Ureter (tissue), 1 donor: ENCODE measurements at places on chromosomes 5 and 9. TPM values are rescaled to one million over a fixed set of nuclear protein-coding genes. Genes with fewer than 3 reads are reported as not detected.

SPINK13 gene
- not detected for total RNA-seq

WDR31 gene
- 5.1 TPM for total RNA-seq

DNA sequence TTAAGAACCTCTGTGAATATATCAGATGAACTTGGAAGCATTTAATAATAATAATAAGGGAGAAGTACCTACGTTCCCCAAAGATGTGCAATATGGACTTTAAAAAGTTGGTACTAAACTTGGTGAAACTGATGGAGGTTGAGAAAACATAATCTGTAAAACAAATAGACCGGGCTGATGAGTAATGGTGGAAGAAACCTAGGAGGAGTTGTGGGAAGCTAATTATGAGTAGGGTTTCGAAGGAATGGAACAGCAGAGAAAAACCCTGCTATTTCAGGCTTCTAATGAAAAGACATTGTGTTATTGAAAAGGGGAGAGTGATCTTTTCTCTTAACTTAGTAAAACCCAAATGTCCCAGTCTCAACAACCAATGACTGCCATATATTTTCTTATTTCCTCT, 229.3 kb downstream of the PCSK1 start:
- no peak for DNase-seq

- peak; percentile 84 for DNase-seq
Observed at GRCh38 chr9:135087489-135087792, at the start of gene OLFM1. OLFM1 (plus strand) TSS chr9:135087668; CDS start chr9:135087990, 322 bp downstream.

DNA sequence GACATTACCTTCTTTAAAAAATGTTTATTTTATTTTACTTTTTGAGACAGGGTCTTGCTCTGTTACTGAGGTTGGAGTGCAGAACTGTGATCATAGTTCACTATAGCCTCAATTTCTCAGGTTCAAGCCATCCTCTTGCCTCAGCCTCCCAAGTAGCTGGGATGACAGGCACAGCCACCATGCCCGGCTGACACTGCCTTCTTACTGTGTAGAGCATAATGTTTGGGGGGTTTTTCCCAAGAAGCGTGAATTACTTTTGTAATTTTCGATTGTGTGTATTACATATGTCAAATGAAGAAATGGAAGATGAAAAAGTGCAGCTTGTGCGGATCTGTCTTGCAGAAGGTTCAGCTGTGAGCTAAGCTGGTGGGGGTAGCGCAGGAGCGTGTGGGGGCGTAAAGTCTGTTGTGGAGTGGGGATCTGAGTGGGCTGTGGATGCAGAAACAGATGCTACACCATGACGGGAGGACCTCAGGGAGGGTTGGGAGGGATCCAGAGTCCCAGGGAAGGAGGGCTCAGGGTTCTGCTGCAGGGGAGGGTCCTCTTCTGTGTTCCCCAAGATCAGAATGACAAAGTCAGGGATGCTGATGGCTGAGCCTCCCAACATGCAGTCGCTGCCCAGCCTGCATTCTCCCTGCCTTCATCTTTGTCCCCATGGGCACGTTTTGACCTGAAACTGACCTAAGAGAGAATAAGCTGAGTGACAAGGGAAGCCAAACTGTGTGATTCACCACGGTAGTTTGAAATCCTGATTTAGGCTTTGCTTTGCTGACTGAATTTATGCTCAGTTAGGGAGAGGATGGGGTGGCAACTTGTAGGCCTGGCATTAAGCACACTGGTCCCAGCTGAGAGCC, 6.8 kb upstream of the ANKRD33B start:
- no peak for DNase-seq

- DNase-seq: no peak
Observed at GRCh38 chr5:170450061-170450669, 53.7 kb upstream of the KCNIP1 start.

- peak; percentile 73 for DNase-seq
Observed at GRCh38 chr5:75034137-75034739, 18.1 kb downstream of the GCNT4 start.

DNA sequence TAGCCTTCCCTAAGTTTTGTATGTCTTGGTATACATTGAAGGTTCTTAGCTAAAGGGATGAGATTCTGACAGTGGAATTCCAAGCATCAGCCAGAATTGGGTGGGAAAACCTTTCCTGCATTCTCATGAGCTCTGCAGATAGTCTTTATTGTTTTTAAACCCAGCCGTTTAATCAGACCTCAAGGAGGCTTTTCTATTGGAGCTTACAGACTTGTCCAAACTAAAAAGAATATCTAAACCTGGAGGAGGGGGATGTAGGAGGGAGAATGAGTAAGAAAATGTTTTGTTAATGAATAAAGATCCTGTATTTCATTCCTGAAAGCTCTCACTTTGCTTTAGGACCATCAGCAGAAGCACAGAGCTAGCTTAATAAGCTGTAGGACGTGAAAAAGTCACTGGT, 41.7 kb downstream of the EBF1 start:
- DNase-seq: no peak

- DNase-seq: peak; percentile 31
Observed at GRCh38 chr9:126754436-126755316, 50.2 kb upstream of the ZBTB43 start.

- DNase-seq: no peak
Observed at GRCh38 chr5:107010060-107010459, 660.7 kb downstream of the EFNA5 start.
